ENCODE measurements at places on chromosomes 5 and 9.

- DNase-seq, result no peak
Measured at GRCh38 chr5:107519900-107520354, 150.8 kb downstream of the EFNA5 start.

DNA sequence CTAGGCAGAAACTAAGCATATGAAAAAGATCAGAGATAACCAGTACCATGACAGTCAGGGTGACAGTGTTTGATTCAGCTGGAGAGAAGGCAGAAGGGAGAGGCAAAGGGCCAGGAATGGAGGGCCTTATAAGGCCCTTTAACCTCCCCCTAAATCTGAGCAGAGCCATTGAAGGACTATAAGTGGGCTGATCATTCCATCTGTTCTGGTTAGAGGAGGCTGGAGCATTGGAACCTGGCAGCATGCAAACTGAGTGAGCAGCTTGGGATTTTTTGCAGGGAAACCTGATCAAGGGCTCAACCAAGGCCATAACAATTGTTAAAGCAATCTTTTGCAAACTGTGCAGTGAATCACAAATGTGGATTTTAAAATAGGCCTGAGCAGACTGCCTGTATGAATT is 174.5 kb upstream of the DAP start:
- DNase-seq, result no peak

DNA sequence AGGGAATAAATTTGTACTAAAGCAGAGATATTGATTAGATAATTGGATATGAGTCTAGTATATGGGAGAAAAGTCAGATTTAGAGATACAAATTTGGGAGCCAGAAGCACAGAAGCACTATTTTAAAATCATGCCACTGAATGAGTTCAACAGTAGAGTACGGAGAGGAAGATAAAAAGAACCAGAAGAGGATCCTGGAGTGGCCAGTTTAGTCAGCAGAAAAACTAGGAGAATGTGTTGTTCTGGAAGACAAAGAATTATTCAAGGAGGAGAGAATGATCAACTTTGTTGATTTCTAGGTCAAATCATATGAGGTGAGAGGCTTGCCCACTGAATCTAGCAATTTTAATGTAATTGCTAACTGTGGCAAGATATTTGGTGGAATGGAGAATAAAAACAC is 67.0 kb downstream of the NIPBL start:
- DNase-seq, result no peak

DNA sequence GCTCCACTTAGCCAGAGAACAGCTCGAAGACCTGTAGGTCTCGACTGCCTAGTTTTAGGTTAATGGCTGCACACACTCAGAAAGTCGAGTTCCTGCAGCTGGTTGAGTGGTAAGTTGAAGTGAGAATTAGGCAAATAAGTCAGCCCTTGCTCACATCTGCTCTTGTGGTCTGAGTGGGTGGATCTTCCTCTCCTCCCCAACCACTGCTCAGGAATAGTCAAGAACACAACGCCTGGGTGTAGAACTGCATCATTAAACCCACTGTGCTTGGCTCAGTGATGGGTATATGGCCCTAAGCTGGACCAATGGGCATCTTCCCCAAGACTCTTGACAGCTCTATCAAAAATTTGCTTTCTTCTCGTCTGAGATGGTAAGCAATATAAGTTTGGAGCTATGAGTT is 20.9 kb upstream of the ADAM19 start:
- peak; percentile 68 for DNase-seq

DNA sequence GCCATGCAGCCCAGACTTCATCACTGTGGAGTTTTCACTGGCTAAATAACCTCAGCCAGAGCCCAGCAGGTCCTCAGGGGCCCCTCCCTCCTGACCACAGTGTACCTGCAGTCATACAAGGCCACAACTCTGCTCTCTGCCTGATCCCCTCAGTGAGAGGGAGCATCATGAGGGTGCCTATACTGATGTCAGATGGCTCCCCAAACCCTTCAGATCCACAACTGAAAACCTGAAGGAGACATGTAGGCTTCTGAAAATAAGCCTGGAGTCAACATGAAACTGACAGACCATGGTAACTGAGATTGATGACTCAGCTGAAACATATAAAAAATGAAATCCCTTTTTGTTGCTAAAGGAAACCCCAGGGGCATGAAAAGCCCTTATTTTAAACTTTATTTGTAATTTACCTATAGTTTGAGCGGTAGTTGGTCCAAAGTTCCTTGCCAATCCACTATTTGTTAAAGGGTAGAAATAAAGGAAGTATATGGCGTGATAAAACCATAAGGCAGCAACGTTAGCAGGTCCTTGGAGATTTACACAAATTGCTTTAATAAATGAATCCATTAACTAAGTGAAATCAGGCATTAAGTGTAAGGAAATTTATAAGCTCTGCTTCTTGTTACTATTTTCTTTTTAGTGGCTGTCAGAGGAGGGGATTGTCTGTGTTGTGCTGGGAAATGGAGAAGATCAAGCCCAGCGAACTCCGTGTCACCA is 68.3 kb downstream of the FGF1 start:
- DNase-seq, result peak; percentile 52

GRCh38 chr5:144009116-144009515 is 161.3 kb downstream of the YIPF5 start:
- no peak for DNase-seq

DNA sequence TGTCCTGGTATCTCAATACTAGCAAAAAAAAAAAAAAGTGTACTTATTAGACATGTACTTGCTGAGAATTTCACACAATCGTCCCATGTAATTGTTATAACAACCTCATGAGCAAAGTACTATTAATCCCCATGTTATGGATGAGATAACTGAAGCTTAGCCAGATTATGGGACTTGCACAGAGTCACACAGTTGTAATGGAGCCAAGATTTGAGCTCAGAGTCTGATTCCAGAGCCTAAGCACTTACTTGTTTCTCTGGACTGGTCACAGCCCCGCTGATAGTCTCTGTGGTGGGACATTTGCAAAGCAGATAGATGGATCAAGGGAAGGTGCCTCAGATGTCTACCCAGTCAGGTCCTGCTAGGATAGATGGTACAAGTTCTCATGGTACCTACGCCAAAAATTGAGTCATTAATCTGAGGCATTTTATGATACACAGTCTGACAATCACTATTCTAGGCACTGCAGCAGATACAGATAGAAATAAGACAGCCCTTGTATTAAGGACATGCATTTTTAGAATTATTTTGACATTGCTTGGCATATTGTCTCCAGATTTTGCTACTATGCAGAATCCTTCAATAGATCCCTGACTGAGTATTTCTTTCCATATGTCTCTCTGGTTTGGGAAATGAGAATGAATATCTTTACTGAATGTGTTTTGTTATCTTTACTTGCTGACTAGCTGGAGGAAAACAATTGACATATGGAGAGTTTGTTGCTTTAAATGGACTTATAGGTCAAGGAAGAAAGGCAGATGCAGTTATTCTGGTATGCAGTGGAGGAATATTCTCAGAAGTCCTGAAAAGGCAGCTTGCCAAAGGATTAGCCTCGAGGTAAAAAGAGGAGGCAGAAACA is 149.5 kb downstream of the ADAMTSL1 start:
- no peak for DNase-seq

GRCh38 chr5:55577353-55578060 is 42.7 kb upstream of the PLPP1 start:
- DNase-seq, result no peak

DNA sequence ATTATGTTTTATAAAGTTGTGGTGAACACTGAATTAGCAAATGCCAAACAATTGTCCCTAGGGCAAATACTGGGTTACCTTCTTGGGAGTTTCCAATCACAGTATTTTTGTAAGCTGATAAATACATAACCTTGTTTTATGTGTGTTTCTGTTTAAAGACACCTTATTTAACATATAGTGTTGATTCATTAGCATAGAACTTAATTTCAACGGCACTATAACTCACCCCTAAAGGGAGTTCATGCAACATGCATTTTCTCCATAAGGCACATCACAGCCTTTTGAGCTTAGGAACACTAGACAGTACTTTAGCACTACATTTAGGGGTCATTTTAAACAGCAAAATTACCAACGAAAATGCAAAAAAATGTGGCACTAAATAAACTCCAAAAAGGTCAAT is 74.2 kb upstream of the TYRP1 start:
- DNase-seq, result no peak

GRCh38 chr5:169301386-169301934 is 521 bp upstream of the SLIT3 start:
- no peak for DNase-seq

GRCh38 chr5:176186107-176186506 is 52.1 kb upstream of the SIMC1 start:
- DNase-seq, result no peak

DNA sequence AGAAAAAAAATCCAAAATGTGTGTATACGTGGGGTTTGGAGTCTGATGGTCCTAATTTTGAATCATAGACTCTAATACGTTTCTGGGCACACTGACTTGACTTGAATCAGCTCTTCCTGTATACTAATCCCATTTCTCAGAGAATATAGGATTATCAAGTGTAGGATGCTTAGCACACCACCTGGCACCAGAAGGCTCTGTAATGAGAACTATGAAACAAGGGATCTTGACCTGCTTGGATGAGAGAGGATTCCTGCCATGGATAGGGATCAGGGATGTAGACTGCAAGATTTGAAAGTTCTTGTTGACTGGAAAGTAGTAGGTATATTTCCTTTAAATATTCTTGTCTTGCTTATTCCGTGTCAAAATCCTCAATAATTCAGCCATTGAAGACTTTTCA is 7.8 kb downstream of the HSPA4 start:
- DNase-seq, result no peak

DNA sequence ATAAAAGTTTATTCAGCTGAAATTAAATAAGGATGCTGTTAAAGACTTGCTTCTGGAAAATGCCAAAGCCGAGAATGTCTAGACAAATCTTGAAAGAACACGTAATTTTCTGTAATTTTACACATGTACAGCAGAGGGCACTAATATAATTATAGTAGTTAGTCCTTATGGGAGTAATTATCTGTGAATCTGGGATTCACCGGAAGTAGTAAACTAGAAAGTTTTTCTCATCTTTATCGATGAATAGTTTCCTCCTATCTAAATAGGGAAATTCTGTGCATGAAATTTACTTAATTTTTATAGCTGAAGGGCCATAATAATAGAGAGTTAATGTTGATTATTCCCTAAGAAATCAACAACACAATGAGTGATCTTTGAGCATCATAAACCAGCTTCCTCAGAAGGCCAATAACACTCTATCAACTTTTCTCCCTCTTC is 18.4 kb upstream of the CNTLN start:
- no peak for DNase-seq

- no peak for DNase-seq
Measured at GRCh38 chr5:78527054-78527859, 121.3 kb downstream of the LHFPL2 start.

DNA sequence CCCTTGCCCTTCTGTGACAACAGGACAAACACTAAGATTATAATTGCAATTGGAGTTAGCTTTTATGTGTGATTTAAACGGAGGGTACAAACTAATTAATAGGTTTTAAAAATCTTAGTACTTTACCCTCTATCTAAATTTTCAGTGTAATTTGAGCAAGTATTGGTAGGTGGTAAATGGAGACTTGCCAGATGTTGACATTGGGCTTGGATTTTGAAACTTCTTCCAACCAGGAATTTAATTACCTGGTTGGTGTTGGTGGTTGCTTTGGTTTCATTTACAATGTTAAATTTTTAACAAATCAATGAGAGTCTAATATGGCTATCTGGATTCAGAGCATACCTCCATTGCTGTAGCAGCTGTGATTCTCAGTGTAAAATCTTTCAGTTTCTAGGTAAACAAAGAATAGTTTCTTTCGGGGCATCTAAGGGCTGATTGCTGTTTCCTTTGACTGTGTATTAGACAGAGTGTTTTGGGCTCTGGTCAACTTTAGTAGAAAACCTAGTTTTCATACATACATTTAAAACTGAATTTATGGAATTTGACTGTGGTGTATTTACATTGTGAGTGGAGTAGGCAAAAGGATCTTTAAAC is 1.9 kb downstream of the DAPK1 start:
- no peak for DNase-seq

DNA sequence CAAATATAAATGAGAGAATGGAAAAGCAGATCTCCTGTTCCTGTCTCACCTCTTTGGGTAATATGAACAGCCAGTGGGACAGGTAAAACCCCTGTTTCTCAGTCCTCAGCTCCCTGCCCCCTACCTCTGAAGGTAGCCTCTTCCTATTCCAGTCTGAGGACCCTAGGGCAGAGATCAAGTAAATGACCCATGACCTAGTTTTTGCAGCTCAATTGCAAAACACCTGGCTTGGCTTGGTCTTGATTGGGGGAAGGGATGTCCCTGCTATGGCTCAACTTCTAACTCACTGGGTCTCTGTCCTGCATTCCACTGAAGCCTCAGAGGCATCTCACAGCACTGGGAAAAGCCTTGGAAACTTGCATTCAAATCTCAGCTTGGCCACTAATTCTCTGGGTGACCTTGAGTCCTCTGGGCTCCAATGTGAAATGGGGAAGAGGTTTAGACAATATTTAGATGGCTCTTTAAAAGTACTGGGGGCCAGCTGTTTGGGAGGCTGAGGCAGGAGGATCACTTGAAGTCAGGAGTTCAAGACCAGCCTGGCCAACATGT is 1.6 kb upstream of the GALT start:
- no peak for DNase-seq

- DNase-seq, result no peak
Measured at GRCh38 chr5:26390608-26391007, 647.8 kb downstream of the CDH9 start.

GRCh38 chr5:172506921-172507320 is 52.6 kb upstream of the SH3PXD2B start:
- no peak for DNase-seq

DNA sequence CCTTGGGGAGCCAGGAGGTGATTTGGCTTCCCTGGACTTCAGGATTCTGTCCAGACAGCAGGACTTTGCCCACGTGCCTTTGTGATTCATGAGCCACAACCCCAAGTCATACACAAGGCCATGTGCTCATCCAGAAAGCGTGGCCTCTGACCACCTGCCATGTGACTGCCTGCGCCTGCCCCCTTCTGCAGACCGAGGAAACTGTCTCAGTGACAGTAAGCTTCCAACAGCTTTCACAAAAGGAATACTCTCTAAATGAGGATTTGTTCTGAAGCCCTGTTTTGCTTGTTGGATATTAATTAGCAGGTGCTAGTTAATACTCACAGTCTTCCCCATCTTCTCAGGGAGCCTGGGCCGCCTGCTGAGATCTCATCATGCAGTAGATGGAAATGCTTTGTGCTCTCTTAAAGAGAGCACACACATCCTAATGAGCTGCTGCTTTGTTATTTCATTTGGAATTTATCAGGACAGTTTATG is 36.9 kb upstream of the ANGPTL2 start:
- DNase-seq, result no peak

GRCh38 chr9:136572828-136573625 is 27.2 kb upstream of the NOTCH1 start:
- no peak for DNase-seq

- no peak for DNase-seq
Measured at GRCh38 chr5:35741971-35742370, 114.7 kb upstream of the IL7R start.

DNA sequence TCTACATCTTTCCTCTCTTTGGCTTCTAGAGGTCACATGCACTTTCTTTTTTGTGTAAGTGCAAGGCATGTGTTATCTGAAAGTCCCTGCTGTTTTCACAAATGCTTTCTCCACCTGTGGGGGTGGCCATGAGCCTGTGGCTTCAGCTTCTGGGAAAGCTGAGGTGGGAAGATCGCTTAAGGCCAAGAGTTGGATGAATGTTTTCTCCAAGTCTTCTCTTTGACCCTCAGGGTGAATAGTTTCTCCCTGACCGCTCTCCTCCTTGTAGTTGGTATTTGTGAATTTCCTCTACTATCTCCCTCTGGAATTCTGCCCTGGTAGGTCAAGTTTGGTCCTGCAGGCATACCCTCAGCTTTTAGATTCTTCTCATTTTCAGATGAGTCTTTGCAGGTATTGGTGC is 74.2 kb downstream of the UGCG start:
- DNase-seq, result no peak

Measured in activated T-cell treated with anti-CD3 and anti-CD28 coated beads, Interleukin-2, amount 50 U/mL, for 72 hours (primary cell).